ENCODE measurements at places on chromosomes 3 and 15. TPM values are rescaled to one million over a fixed set of nuclear protein-coding genes. Genes with fewer than 3 reads are reported as not detected.

The FBN1 gene
- 1,277 TPM for total RNA-seq

The RPN1 gene
- 498 TPM for total RNA-seq

The SLC22A13 gene
- 1.6 TPM for total RNA-seq

The USP19 gene
- total RNA-seq: 57.3 TPM

The SERP1 gene
- total RNA-seq: 229 TPM

The USP50 gene
- not detected for total RNA-seq

The FEZF2 gene
- total RNA-seq: not detected

The CCR4 gene
- total RNA-seq: under 0.01 TPM

The ARPIN gene
- total RNA-seq: 8.6 TPM

The TM4SF1 gene
- 17.5 TPM for total RNA-seq

The ZBBX gene
- total RNA-seq: 0.32 TPM

The GNB4 gene
- total RNA-seq: 69.8 TPM

The PDZRN3 gene
- total RNA-seq: 12.3 TPM

The SOX14 gene
- total RNA-seq: not detected

The CCDC54 gene
- not detected for total RNA-seq

The TGM5 gene
- total RNA-seq: not detected

All from smooth muscle cell of the umbilical artery (primary cell).